CD4-positive, alpha-beta T cell treated with Interleukin-6 at 100 ng/mL for 8 hours (primary cell): ENCODE measurements at places on chromosomes 16 and 17.

DNA sequence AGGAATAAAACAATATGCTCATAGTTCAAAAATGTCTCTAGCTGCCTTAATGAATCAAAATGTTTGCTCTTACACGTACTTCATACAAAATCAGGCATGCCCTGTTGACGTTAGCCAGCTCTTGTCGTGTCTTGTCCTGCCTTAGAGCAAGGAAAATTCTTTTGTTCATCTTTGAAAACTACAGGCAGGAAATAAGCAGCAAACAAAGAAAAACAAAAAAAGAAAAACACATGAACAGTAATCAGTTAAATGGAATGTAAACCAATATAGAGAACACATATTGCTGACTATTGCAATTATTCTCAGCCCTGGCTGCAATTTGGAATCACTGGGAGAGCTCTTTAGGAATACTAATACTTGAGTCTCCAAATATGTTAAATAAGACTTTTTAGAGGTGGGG is 1.7 kb downstream of the CAPNS2 start:
- no peak for DNase-seq

DNA sequence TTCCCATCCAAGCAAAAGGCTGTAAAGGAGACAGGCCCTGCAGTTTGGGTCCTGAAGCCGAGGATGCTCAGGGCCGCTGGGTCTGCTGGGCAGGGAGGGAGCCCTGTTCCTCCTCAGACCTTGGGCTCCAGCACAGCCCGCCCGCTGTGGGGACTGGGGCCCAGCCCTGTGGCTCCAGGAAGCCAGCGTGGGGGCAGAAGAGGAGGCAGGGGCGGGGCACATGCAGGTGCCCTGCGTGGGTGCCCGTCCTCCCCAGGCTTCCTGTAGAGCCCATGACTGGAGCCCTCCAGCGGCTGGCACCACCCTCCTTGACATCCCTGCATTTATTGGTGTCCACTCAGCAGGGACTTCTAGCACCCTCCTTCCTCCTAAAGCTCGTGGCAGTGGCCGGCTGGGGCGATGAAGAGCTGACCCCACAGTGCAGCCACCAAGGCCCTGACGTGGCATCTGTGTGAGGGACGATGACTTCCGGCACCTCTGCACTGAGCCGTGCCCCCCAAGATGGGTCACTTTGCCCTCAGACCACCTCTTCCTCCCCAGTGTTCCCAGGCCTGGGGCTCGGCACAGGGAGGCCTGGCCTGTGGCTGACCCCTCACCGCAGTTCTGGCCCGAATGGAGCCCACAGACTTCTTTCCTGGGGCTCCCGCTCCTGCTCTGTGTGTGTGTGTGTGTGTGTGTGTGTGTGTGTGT is 9.9 kb downstream of the PRSS27 start:
- DNase-seq = no peak

- peak; percentile 71 for DNase-seq
These were observed 410 bp upstream of the HOXB5 start for GRCh38 chr17:48593840-48594537.

GRCh38 chr17:2898255-2898926 is 102.2 kb downstream of the RAP1GAP2 start:
- no peak for DNase-seq
